Stimulated activated naive B cell treated with anti-CD40 and anti-IgM and Interleukin-4, amounts not matched to agents 10 μg/mL and 1 μg/mL and 100 μg/mL, for 72 hours (primary cell): ENCODE measurements at places on chromosomes 7 and 10.

DNA sequence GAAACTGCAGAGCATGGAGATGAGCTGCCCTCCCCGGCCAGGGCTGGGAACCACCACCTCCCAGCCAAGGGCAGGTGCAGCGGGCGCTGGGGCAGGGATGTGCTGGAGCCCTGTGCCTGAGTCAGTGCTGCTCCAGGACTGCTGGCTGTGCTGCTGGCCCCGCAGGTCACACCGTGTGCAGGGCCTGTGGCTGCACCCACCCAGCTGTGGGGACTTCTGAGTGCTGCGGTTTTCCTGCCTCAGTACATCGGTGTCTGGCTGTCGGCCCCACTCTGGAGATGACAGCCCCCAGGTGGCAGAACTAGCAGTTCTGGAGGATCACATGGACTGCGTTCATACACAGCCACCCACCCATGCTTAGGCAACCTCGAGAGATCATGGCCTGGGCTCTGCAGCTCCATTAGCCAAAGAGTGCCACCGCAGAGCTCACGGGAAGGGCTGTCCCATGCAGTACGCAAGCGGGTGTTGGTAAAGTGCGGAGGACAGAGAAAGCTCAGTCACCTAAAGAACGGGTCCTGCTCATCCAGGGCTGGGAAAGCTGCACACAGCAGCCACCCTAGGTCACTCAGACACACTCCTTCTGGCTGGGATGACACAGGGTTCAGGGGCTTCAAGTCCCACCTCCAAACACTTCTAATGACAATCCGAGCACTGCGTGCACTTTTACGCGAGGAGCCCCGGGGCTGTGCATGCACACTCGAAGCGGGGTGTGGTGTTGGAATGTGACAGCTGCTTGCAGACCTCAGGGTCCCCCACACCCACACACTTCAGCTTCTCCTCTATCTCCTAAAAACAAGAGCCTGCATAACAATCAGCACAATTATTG, 198.1 kb upstream of the PPP2R2D start:
- DNase-seq, result no peak
- H3K36me3 ChIP-seq, result peaks cover 6% of the 10 kb centered on the region
- H3K27me3 ChIP-seq, result peaks cover 24% of the 10 kb centered on the region
- no peak overlapping the region for H3K4me3 ChIP-seq
- H3K27ac ChIP-seq, result no peak overlapping the region

DNA sequence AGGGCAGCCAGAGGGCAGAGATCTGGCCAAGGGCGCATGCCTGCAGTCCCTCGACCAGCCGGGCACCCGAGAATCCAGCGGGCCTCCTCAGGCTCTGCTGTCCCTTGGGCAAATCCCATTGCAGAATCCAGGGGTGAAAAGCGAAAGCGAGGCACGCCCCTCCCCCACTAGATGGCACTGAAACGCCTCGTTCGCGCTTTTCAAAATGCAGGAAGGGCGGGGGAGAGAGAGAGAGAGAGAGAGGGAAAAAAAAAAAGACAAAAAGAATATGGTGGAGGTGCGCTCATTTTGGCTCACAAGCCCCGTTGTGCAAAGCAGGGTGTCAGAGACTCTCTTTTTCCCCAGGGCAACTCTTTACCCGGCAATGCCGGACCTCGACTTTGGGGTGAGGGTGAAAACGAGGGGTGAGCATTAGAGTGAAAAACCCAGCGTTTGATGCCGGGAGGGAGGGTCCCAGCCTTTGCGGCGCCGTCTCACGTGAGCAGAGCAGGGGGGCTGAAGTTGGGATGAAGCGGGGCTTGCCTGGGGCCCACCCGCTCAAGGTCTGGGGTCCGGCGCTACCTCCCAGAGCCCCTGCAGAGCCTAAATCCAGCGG, 2.5 kb upstream of the TMEM178B start:
- H3K4me1 ChIP-seq, result peaks cover 15% of the 10 kb centered on the region
- H3K27ac ChIP-seq, result no peak overlapping the region
- peak; percentile 11 for DNase-seq
- peaks cover 51% of the 10 kb centered on the region for H3K27me3 ChIP-seq
- no peaks in the 10 kb centered on the region for H3K36me3 ChIP-seq

GRCh38 chr10:102147561-102147960, 4.6 kb upstream of the NOLC1 start:
- peaks cover 74% of the 10 kb centered on the region for H3K36me3 ChIP-seq
- H3K4me1 ChIP-seq, result peaks cover 37% of the 10 kb centered on the region
- H3K4me3 ChIP-seq, result no peak overlapping the region
- DNase-seq, result no peak

- no peak for DNase-seq
- H3K27ac ChIP-seq, result no peak overlapping the region
- H3K4me3 ChIP-seq, result no peak overlapping the region
- H3K36me3 ChIP-seq, result no peaks in the 10 kb centered on the region
- no peaks in the 10 kb centered on the region for H3K4me1 ChIP-seq
These were observed 764.9 kb upstream of the AUTS2 start for GRCh38 chr7:68833422-68833821.

DNA sequence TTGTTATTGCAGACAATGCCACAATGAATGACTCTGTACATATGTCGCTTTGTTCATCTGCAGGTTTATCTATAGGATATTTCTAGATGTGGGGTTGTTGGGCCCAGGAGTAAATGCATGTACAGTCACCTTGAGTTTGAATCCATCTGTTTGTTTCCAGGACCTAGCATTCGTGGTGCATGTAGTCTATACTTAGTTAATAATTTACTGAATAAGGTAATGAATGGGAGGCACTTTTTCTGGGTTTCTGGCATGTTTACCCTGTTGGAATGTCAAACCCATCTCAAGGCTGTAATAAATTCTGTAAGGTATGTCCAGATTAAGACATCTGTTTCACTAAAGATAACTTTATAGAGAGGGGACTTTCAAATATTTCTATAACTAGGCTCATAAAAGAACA, 23.5 kb downstream of the HECTD2 start:
- H3K4me3 ChIP-seq, result no peak overlapping the region
- H3K27ac ChIP-seq, result no peak overlapping the region
- no peak for DNase-seq

GRCh38 chr7:48298779-48299178, 127.5 kb downstream of the ABCA13 start:
- no peak overlapping the region for H3K27ac ChIP-seq
- no peak for DNase-seq
- no peaks in the 10 kb centered on the region for H3K36me3 ChIP-seq
- H3K4me3 ChIP-seq, result no peak overlapping the region

- DNase-seq, result no peak
- H3K27me3 ChIP-seq, result no peaks in the 10 kb centered on the region
- H3K27ac ChIP-seq, result no peak overlapping the region
- H3K36me3 ChIP-seq, result peaks cover 13% of the 10 kb centered on the region
- no peak overlapping the region for H3K4me3 ChIP-seq
These were observed 491.6 kb upstream of the GALNT17 start for GRCh38 chr7:70640266-70640833.

GRCh38 chr10:43471146-43471545, 34.2 kb downstream of the ZNF487 start:
- H3K27me3 ChIP-seq, result no peaks in the 10 kb centered on the region
- no peak overlapping the region for H3K4me3 ChIP-seq
- H3K27ac ChIP-seq, result no peak overlapping the region
- DNase-seq, result no peak

- H3K27ac ChIP-seq, result no peak overlapping the region
- H3K27me3 ChIP-seq, result no peaks in the 10 kb centered on the region
- H3K36me3 ChIP-seq, result peaks cover 9% of the 10 kb centered on the region
These were observed 219.2 kb upstream of the BMPER start for GRCh38 chr7:33685981-33686683.

- no peak overlapping the region for H3K4me3 ChIP-seq
- H3K4me1 ChIP-seq, result peaks cover 26% of the 10 kb centered on the region
- no peaks in the 10 kb centered on the region for H3K27me3 ChIP-seq
- H3K27ac ChIP-seq, result no peak overlapping the region
These were observed 579.9 kb downstream of the AUTS2 start for GRCh38 chr7:70178211-70178610.

- H3K4me3 ChIP-seq, result no peak overlapping the region
- no peak overlapping the region for H3K27ac ChIP-seq
- H3K36me3 ChIP-seq, result peaks cover 32% of the 10 kb centered on the region
- H3K4me1 ChIP-seq, result peaks cover 11% of the 10 kb centered on the region
These were observed 57.6 kb downstream of the TACR2 start for GRCh38 chr10:69359148-69359547.

- H3K36me3 ChIP-seq, result peaks cover 9% of the 10 kb centered on the region
- no peaks in the 10 kb centered on the region for H3K27me3 ChIP-seq
- DNase-seq, result no peak
- no peaks in the 10 kb centered on the region for H3K4me1 ChIP-seq
These were observed 302.0 kb downstream of the TWIST1 start for GRCh38 chr7:18815261-18815960.

DNA sequence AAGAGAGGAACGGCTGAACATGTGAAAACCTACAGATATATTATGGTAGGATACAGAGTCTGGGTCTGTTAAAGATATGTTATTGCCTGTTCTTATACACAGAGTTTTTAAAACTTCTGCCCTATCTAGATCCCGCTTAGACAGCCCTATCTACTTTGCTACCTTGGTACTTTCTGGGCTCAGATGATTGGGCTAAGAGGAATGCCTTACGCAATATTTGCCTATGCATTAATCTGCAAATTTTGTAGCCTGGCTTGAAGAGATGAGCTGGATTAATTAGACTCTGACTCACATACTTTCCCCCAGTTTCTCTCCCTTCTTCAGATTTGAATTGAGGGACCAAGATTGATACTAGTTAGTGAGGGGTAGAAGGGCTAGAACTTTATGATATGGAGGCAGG, 33.6 kb upstream of the A1CF start:
- H3K27me3 ChIP-seq, result no peaks in the 10 kb centered on the region
- DNase-seq, result no peak
- no peak overlapping the region for H3K27ac ChIP-seq
- H3K4me1 ChIP-seq, result no peaks in the 10 kb centered on the region

GRCh38 chr10:30456266-30456665, 22.3 kb downstream of the MAP3K8 start:
- H3K4me3 ChIP-seq, result no peak overlapping the region
- H3K36me3 ChIP-seq, result peaks cover 46% of the 10 kb centered on the region
- H3K27ac ChIP-seq, result peak overlapping the region; percentile 44
- H3K27me3 ChIP-seq, result no peaks in the 10 kb centered on the region
